Stromal cell of bone marrow (primary cell): ENCODE measurements at places on chromosomes 11 and 22.

- DNase-seq, result no peak
Measured at GRCh38 chr22:45891996-45892621, 84.9 kb downstream of the WNT7B start.

DNA sequence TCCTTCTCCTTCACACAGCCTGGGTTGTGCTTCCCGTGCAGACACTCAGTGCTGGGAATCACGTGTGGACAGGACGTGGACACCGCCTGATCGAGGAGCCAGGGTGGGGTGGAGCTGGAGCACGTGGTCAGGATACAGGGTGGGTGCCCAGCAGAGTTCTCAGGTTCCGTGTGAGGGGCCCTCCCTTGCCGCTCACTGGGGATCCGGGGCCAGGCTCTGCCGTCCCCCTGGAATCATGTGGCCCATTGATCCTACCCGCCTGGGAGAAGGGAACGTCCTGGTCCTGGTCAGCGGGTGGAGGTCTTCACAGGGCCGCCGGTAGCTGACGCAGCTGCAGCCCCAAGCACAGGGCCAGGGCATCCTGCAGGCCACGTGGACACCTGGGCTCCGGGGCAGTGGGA lies 397.7 kb downstream of the TBC1D22A start:
- DNase-seq, result no peak

DNA sequence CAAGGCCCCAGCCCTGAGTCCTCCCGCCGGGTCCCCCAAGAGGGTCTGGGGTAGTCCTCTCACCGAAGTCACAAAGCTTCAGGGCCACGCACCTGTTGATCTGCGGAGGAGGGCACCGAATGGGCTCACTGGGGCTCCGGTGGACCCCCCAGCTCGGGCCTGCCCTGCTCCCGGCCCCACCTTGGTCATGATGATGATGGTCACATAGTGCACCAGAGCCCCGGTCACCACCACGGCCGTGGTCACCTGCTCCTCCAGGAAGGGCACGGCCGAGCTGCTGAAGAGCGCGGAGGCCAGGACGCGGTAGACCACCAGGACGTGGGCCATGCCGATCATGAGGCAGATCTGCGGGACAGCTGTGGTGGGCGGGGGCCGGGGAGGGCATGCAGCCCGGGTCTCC lies 13.5 kb upstream of the SIGIRR start:
- no peak for DNase-seq

DNA sequence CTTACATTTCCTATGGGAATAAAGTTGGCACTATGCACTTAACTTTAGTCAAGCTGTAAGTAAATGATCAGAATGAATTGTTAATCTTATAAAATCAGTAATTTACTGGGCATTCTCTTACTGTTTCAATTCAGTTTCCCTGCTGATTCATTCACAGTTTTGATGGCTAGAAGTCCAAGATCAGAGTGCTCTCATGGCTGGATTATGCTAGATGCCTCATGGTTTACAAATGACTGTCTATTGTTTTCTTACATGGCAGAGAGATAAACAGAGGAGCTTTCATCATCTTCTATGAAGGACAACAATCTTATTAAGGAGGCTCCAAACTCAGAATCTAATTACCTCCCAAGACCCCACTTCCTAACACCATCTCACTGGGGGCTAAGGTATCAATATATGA lies 135.1 kb upstream of the CARD18 start:
- DNase-seq, result no peak

- no peak for DNase-seq
Measured at GRCh38 chr11:9053316-9054035, 37.9 kb downstream of the SCUBE2 start.

DNA sequence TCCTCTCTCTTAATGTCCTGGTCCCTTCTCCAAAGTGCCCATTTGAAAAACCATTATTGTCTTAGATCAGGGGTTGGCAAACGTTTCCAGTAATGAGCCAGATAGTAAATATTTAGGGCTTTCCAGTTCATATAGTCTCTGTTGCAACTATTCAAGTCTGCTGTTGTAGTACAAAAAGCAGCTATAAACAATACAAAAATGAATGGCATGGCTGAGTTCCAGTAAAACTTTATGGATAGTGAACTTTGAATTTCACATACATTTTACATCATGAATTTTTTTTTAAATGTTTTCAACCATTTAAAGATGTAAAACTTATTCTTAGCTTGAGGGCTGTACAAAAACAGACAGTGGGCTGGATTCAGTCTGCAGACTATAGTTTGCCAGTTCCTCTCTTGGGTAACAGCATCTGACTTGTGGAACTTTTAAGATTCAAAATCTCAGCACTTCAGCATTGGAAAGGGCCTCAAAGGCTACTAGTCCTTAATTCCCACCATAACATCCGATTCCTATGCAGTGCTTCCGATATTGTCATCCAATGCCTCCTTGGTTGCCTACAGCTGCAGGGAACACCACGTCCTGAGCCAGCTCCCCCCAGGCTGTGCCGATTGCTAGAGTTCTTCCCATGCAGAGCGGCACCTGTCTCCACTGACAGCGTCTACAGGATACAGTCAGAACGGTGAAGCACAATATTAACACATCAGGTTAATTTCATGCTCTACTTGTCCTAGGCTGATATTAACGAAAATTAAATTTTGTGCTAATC lies 65.6 kb upstream of the E2F8 start:
- DNase-seq, result no peak

GRCh38 chr11:111785886-111786412 lies 19.8 kb upstream of the PPP2R1B start:
- DNase-seq, result no peak

- peak; percentile 51 for DNase-seq
Measured at GRCh38 chr11:83723999-83724398, 437.8 kb upstream of the CCDC90B start.

- DNase-seq, result no peak
Measured at GRCh38 chr11:122895563-122895962, 13.0 kb downstream of the JHY start.

DNA sequence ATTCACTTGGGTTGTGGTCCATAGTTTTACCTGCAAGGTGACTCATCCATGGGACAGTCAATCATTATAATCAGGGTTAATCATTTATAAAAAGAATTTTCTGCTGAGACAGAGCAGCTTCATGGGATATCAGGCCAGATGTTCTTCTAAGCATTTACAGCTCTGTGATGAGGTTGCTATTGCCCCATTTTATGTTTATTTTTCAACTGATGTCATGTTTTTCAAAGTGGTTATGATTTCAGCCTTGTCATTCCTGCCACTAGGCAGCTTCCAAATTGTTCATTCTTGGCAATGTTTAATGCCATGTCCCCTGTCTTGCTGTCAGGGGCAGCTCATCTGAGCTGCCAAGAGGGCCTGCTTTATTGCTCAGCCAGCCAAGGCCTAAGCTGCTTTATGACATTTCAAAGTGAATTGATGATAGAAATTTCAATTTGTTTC lies 35.9 kb upstream of the ZBED5 start:
- peak; percentile 72 for DNase-seq

GRCh38 chr22:21938071-21938822 lies 14.4 kb downstream of the PPM1F start:
- DNase-seq, result peak; percentile 64

DNA sequence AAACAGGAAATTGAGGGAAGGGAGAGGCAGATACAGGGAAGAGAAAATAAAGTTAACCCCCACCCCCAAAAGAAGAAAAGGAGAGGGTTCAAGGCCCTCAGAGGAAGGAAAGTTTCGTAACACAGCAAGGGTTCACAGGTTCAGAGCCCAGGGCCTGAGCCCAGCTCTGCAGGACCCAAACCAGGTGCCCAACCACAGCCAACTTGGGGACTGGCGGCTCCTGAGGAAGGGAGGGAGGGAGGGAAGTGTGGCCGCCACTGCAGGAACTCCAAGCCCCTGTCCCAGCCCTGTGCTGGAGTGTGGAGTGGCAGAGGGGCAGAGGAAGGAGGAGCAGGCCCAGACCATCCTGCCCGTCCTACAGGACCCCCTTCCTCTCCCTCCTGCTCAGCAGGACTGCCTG lies 59.2 kb downstream of the ELFN2 start:
- no peak for DNase-seq

DNA sequence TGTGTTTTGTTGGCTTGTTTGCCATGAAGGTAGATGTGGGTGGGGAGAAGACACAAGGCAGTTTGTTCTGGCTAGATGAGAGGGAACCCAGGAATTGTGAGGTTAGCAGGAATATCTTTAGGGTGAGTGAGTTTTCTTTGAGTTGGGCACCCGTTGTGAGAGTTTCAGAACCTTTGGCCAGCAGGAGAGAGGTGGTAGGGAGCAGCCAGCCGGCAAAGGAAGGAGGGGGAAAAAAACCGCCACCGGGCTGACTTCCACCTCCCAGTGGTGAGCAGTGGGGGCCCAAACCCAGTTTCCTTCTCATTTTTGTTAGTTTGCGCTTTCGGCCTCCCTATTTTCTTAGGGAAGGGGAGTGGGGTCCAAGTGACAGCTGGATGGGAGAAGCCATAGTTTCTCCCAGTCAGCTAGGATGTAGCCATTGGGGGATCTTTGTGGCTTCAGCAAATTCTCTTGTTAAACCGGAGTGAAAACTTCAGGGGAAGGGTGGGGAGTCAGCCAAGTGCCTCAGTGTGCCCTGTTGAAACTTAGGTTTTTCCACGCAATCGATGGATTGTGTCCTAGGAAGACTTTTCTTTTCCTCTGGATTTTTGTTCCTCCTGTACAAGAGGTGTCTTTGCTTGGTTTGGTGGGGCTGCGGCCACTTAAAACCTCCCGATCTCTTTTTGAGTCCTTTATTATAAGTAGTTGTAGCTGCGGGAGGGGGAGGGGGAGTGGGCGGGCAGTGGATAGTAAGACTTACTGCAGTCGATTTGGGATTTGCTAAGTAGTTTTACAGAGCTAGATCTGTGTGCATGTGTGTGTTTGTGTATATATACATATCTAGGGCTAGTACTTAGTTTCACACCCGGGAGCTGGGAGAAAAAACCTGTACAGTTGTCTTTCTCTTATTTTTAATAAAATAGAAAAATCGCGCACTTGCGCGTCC lies 1.1 kb upstream of the GCAT start:
- no peak for DNase-seq

- DNase-seq, result no peak
Measured at GRCh38 chr22:23237841-23238240, 57.5 kb downstream of the BCR start.

- DNase-seq, result no peak
Measured at GRCh38 chr11:45062974-45063635, 83.3 kb upstream of the PRDM11 start.

GRCh38 chr22:37324340-37325038 lies 42.2 kb downstream of the CYTH4 start:
- no peak for DNase-seq

DNA sequence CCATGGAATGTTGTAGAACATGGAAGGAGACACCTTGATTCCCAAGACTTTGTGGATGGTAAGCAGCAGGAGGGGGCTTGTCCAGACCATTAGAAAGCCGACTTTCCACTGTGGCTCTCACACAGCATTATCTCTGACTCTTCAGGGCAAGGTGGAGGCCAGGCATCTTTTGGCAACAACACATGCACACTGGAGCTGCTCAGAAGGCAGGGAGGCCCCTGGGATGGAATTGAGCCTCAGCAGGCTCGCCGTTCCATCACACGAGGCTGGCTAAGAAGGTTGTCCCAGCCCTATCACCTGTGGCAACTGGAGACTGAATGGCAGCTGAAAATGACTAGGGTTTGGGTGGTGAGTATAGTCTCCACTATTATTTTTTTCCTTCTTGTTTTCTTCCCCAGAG lies 76.3 kb upstream of the TMEM45B start:
- DNase-seq, result no peak

DNA sequence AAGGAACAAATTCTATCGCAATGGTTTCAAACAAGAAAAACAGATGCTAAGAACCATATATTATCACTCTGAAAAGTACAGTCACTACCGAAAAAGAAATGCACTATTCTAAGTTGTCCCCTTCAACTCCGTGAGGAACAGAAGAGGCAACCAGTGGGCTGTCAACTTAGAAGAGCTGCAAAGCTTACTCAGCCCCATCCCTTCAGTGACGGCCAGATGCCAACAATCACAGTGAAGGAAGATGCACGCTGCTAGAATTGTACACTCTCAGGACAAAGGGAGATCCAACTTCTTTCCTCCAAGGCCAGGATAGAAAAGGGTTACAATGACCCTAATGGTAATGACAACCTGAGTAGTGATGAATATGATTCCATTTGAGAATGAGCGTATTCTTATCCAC lies 38.5 kb upstream of the CHKA start:
- no peak for DNase-seq

- DNase-seq, result no peak
Measured at GRCh38 chr11:118152552-118153471, at the start of gene SCN4B. SCN4B (minus strand) TSS chr11:118152823; CDS start chr11:118152673, 150 bp downstream.

DNA sequence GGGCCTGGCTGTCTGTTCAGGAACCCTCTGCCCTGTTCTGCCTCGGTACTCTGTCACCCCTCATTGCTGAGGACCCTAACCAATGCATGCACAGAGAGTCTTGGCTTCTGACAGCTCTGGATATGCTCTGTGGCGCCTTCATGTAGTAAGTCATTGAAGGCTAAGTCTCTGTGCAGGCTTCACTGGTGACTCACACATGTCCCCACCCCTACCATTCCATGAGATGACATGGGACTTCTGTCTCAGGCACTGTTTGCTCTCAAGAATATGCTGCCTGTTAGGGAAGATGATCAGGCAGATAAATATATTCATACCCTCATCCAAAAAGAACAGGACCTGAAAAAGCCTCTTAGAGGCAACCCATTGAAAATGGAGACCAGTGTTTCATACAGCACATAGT lies 43.6 kb upstream of the HORMAD2 start:
- DNase-seq, result no peak

GRCh38 chr11:32385998-32386397 lies 49.3 kb downstream of the WT1 start:
- DNase-seq, result no peak

DNA sequence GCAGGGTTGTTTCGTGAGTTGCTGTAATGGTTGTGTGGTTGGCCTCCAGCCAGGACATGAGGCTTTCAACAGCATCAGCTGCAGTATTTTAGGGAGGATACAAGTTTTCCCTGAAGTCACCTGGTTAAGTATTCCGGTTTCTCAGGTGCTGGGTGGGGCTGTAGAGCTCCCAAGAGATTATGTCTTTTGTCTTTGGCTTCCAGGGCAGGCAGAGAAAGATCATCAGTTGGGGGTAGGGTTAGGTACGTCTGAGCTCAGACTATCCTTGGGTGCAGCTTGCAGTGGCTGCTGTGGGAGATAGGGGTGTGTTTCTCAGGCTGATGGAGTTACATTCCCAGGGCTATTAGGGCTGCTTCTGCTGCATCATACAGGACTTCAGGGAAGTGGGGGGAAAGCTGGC lies 47.5 kb upstream of the MRGPRX1 start:
- DNase-seq, result no peak

GRCh38 chr22:46881373-46882118 lies 119.1 kb downstream of the TBC1D22A start:
- peak; percentile 16 for DNase-seq

DNA sequence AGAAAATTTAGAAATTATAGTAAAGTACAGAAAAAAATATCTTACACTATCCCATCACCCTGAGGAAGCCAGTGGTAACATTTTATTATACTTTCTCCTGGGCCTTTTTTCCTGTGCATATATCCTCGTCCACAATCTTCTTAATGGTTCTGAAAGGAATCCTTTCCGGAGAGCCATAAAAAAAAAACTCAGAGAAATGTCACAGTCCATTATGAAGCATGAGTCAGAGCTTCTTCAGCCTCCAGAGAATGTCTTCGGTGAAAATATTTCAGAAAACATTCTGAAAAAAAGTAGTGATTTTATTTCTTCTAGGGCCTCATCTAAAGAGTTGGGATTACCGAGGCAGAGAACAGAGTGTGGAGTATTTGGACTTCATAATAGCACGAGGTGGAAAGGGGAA lies 163.4 kb downstream of the INSC start:
- peak; percentile 25 for DNase-seq

- no peak for DNase-seq
Measured at GRCh38 chr11:43901551-43901950, 20.9 kb downstream of the ALKBH3 start.
